ENCODE measurements at places on chromosomes 4 and X. TPM values are rescaled to one million over a fixed set of nuclear protein-coding genes. Genes with fewer than 3 reads are reported as not detected.

Gene TEX11
- total RNA-seq: not detected

Gene FDCSP
- not detected for total RNA-seq

Gene TRIM61
- 1.4 TPM for total RNA-seq

Gene TLR10
- total RNA-seq: not detected

Gene P2RY10
- 47.6 TPM for total RNA-seq

Gene XAGE2
- not detected for total RNA-seq

Gene TMPRSS11D
- total RNA-seq: not detected

Gene SSX3
- not detected for total RNA-seq

Gene PIN4
- total RNA-seq: 9.5 TPM

Gene MAGEA9B
- total RNA-seq: not detected

Gene ARR3
- not detected for total RNA-seq

Data from naive thymus-derived CD4-positive, alpha-beta T cell (primary cell).